ENCODE measurements at places on chromosomes 5 and 9.

DNA sequence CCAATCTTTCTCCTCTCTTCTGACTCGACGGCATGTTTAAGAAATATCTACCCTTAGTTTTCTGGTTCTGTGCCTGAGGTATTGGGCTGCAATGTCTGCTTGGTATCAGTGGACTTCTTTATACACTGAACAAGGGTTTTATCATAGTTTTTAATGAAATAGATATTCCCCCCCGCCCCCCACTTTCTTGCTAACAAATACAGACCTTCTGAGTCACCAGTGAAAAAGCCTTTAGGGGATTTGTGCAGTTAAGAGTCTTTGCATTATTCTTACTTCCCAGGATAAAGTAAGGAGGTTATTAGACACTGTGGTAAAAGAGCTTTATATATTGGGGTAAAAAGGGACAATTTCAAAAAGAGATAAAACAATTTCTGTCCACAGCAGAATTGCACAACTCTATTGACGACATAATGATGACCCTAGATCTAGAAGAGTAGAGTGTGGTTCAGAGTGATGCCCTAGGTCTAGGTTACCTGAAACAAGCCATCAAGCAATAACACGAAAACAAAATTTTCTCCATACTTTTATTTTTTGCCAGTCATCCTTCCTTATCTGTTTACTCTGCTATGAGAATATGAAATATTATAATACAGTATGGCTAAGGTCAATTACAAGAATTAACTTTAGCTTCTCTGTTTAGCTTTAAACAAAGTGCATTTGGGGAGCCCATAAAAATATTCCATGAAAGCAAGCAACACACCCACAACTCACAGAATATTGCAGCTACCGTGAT, 110.7 kb downstream of the PLK2 start:
- DNase-seq = no peak

DNA sequence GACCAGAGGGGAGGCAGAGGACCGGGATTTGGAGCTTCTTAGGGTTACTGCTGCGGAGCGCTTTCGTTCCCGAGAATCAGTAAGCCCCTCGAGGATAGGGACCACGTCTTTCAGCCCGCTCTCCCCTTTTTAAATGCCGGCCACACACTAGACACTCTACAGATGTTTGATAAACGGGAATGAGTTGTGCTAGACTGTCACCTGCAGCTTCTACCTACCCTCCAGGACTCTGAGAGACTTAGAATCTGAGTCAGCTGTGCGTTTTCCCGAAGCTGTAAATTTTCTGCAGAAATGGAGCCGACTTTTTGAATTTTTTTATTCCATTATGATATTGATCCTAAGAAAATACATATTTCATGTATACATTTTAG, 670 bp downstream of the CCDC171 start:
- DNase-seq = no peak

DNA sequence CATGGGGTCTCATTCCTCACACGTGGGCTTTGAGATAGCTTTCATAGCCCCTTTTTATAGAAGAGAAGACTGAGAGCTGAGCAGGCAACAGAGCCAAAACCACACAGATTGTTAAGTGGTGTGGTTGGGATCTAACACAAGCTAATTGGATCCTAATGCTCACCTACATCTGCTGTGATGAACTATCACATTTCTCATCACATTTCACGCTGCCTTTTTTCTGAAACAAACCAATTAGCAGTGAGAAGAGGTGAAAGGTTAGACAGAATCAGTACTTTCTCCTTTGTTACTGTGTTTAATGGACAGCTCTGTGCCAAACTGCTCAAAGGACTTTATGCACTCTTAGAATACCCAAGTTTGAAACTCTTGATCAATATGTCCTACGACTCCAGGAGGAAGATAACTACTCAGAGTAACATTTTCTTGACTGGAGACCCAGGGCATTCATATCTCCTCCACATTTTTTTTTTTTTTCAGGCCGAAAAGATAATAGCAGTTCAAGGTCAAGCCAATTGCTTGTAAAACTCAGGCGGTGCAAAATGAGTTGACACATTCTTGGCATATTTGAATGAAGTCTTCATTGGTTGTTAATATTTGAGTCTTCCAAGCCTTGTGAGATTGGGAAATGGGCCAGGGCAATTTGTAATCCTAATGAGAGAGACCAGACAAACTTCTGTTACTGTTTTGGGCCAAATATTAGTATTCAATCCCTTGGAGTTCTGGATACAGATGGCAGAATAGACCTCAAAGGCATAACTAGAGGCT, 138.4 kb downstream of the KCTD16 start:
- no peak for DNase-seq

DNA sequence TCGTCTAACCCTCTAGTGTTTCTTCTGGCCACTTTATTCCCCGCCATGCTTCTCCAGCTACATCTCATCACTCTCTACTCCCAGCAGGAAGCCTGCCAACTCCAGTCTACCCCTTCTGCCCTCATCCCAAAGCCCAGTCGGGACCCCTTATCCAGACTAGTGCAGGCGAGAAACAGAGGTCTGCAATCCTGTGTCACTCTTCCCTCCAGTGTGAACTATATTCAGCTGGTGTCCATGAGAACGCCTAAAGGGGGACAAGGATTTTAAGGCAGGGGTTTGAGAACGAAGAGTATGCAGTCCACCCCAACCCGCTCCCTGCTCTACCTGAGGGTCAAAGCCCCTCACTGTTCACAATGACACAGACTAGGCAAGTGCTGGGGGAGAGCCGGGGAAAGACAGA, 41.7 kb upstream of the GABRP start:
- no peak for DNase-seq

GRCh38 chr9:5799314-5799713, 33.6 kb downstream of the ERMP1 start:
- DNase-seq = peak; percentile 89

DNA sequence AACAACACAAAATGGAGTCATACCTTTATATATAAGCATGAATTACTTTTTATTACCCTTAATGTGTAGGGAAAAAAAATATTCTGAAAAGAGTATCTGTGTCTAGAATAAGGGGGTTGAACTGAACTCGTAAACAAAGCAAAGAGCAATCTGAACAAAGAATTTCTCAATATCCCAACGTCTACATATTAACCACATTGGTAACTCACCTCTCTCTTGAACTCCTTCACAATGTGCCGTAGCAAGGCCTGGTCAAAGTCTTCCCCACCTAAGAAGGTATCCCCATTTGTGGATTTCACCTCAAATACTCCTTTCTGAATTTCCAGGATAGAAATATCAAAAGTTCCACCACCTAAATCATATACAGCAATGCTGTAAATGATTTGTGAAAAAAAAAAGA, 8.4 kb downstream of the HSPA9 start:
- DNase-seq = no peak

GRCh38 chr9:120860083-120860482, 16.9 kb downstream of the PHF19 start:
- no peak for DNase-seq

DNA sequence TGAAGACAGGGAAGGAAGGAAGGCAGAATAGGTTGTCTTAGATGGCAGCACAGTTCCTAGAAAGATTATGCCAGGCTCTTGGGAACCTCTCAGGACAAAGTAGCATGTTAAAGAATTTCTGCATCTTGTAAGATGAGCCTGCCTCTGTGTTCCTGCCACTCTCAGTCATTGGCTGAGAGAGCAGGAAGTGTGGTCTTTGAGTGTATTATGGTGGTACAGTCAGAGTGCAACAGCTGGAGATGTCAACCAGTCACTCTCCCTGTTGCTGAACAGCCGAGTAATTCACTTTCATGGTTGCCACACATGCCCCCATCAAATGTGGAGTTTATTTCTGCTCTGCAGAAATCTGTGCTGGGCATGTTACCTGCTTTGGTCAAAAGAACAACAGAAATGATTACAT, 659.6 kb upstream of the RIOK2 start:
- no peak for DNase-seq

- DNase-seq = no peak
Measured at GRCh38 chr5:168135897-168136296, 155.5 kb upstream of the WWC1 start.

- no peak for DNase-seq
Measured at GRCh38 chr5:89289604-89290003, 406.6 kb upstream of the MEF2C start.

DNA sequence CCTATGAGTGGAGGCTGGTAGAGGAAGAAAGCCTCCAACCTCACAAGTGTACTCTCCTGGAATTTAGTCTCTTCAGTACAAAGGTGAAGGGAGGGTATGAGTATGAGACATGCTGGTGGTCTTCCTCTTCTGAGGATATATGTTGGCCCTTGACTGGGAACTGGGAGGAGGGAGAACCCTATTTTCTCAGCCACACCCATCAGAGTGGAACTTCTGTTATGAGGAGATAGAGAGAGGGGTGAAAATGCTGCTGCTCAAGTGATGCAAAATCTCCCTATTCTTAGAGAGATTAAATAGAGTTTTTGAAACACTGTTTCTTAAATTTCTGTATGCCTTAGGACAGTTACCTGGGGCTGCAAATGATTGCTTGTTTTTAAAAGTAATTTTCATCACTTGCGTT, 203.4 kb upstream of the PRR16 start:
- DNase-seq = no peak

GRCh38 chr9:134853893-134854292, 26.7 kb upstream of the FCN2 start:
- no peak for DNase-seq

DNA sequence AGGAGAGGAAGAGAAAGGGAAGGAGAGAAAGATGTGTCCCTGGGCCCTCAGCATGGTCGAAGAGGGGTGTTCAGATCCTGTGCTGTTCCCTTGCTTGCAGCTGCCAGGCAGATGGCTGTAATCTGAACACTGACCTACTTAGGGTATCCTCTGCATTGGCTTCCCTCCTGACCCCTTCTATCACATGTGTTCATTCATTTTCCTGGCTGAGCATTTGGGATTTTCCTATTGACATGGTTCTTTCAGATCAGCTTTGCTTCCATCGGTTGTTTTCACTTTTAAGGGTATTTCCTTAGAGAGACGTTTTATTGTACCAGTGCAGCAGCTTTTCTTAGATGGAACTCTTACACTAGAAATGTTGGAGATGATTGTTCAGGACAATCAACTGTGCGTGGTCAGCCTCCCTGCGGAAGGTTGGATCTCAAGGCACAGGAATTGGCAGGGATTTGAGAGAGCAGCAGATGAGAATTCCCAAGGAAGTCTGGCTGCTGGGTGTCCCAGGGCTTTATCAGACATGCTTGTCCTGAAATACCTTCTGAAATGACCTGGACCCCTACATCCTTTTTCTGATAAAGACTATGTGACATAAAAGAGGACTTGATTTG, 26.0 kb downstream of the ACTBL2 start:
- no peak for DNase-seq

DNA sequence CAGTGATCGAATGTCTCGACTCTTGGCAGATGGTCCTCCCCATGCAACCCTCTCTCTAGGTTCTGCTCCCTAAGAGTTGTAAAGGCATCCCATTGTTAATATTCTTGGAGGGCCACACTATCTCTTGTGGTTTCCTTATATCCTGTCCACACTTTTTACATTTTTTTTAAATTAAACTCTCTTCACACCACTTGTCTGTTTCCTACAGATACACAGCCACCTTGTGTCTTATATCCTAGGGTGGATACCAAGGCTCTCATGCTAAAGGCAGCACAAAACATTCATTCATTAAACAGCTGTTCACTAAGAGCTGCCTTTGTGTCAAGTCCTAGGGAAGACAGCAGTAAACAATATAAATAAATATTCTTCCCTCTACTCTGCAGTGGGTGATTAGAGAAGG, 60.5 kb upstream of the SHISAL2B start:
- DNase-seq = no peak

GRCh38 chr5:28281351-28281750, 1243.0 kb upstream of the CDH9 start:
- DNase-seq = no peak

DNA sequence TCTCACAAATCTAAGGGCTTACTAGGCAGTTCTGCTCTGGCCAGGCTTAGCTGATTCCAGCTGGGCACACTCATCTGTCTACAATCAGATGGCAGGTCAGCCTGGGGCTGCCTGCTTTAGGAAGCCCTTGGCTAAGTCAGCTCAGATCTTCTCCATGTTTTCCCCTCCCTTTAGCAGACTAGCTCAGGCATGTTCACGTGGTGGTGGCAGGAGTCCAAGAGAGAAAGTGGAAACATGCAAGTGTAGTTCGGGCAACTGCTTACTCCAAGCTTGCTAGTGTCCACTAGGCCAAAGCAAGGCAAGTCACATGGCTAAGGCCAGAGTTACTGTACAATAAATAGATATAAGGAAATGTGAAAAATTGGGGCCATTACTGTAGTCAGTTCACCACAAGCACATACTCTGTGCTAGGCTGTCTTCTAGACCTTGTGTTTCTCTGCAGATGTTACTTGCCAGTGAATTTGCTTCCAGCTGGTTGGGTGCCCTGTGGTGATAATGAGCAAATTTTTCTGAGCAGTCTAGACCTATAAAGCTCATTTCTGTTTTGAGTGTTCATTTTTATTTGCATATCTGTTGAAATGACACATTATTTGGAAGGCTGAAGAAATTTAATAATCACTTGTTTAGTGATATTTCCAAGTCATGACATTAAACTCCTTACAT, 38.3 kb downstream of the RECK start:
- DNase-seq = peak; percentile 51

GRCh38 chr5:135898651-135899050, 3.0 kb upstream of the IL9 start:
- DNase-seq = no peak

- no peak for DNase-seq
Measured at GRCh38 chr9:91134608-91135007, 227.1 kb downstream of the AUH start.

DNA sequence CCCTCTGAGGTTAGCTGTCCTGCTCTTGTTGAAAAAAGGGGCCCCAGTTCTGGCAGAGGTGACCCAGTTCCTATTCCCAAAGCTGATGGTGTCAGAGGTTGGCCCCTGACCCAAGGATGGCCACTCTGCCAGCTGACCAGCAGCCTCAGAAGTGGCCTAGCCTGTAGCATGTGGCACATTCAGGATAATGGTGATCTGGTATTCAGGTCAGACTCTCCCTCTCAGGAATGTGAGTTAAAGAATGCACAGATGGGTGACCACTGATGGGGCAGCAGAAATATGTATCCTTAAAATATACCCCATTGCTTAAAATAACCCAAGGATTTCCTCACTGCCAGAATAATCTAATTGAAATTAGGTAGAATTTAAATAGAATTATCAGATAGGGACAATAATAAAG, 369.2 kb downstream of the SEMA5A start:
- no peak for DNase-seq

DNA sequence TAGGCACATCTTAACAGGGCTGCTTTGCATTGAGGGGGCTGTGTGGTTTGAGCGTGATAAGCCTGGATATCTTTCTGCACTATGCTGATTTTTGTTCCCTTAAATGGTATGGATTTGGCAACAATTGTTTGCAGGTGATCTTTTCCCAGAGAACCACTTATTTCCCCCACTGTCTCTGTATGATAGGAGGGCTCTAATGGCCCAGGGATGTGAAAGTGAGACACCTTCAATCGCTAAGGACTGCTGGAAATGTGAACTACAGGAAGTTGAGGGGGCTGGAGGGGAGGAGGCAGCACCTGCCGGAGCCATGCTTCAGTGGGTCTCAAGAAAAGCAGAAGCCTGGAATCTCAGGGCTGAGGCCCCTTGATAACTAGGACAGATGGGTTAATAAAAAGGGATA, 29.4 kb downstream of the SYK start:
- DNase-seq = no peak

Measured in hippocampal formation (tissue), 2 donors.